ENCODE measurements at places on chromosomes 7 and 10.

DNA sequence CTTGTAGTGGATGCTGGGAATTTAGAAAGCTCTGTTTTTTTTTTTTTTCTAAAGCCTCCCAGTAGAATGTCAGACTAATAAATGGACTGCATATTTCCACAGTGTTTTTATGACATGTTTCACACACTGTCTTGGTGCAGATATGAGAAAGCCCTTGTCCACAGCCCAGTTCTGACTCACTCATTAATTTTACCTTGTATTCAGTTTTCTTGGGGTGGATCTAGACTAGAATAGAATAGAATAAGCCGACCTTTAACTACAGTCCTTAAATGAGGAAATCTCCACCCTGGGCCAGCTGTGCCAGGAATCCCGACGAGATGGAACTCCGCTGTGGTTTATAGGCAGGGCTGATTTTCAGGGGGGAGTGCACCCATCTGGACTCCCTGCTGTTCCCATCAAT, 274.7 kb downstream of the NRG3 start:
- no peak for DNase-seq

DNA sequence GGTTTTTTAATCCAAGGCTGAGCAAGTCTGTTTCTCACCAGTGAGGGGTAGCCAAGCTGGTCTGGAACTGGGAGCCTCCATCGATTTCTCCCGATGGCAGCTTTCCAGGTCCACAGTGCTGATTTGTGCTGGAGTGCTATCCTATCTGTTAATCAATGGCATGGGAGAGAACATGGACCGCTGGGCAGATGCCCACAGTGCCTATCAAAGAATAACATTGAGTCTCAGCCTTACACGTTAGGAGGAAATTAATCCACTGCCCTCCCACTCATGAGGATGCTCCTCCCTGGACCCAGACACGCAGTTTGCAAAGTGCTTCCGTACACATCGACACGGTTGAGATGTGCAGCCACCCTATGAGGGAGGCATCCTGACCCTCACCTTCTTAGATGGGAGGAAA, 36.0 kb upstream of the CUX1 start:
- no peak for DNase-seq

DNA sequence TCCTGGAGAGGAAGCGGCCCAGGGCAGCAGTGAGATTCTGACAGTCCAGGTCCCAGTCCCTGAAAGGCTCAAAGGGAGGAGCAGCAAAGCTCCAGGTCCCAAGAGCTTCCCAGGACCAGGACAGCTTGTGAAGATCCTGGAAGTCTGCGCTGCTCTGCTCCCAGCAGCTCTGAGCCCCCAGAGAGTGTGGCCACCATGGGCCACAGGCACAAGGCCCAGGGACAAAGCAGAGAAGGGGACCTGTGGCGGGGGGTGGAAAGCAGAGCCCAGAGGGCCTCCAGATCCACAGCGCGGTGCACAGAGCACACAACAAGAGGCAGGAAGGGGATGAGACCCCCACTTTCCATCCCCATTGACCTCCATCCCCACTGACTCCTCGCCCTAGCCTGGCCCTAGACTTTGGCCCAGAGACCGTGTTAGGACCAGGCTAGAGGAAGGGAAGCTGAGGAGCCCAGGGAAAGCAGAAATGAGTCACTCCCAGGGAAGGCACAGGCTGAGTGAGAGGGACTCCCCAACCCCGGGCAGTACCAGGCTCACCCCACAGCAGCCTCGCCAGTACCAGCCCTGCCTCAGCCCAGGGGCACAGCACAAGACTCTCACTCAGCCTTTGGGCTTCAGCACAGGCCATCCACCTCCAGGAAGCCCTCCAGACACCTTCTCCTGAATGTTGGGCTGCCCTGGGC, 75.5 kb downstream of the GRID1 start:
- DNase-seq, result no peak

GRCh38 chr10:128612195-128612594, 486.0 kb upstream of the MKI67 start:
- no peak for DNase-seq

DNA sequence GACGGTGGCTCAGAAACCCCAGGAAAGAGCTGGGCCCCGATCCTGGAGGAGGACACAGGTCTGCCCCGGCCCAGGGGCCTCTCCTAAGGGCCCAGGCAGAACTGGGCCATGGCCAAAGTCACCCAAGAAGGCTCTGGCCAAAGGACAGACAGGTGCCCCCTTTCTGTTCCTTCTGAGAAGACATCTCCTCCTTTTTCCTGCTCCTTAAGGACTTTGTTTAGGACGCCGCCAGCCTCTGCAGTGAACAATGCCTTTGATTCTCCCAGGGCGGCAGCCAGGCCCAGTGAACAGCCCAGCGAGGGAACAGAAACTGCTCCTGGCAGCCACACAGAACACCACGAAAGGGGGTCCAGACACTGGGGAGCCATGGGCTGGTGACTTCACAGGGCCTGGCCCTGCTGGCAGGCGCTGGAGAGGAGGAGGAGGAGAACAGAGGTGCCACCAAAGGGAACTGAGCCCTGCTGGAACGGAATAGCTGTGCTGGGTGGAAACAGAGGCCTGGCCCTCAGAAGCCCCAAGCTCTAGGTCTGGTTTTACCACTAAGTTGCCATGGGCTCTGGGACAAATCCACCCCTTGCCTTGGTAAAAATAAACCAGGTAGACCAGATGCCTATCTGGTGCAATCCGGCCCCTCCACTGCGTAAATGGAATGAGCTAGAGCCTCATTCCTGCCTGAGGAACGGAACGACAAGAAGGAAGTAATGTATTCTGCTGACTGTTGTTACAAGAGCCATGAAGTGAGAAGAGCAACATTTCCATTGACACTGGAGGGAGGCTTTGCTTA, 163.3 kb upstream of the RHEB start:
- DNase-seq, result no peak

DNA sequence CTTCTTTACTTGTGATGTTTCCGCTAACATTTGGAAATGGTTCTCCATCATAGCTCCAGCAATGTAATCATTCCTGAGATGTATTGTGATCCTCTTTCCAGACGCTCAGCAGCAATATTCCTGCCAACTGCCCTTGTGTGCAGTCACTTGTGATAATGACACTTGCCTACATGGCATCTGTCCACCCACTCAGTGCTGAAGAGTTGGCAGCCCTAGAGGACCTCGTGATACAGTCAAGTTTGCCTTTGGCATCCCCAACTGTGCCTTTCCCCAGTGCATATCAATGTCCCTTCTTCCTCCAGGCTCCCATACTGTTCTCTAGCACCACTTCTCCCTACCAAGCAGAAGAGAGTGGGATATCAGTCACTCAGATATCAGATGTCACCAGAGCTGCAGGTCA, 64.9 kb downstream of the MYOF start:
- no peak for DNase-seq

- no peak for DNase-seq
Observed at GRCh38 chr7:24343614-24344013, 59.6 kb downstream of the NPY start.

DNA sequence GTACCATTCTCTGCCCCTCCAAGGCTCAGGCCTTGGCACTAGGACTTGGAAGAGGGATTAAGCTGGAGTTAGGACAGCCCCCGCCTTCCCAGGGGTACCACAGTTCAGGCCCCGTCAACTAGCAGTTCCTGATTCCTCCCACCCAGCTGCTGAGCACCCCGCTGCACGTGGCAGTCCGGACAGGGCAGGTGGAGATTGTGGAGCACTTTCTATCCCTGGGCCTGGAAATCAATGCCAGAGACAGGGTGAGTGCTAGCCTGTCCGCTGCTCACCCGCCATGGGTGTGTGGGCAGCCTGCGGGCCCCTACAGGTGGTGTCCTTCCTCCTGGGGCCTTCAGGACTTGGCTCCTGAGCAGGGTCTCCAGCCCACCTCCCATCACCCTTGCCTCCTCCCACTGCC, 2.0 kb upstream of the HOGA1 start:
- DNase-seq, result no peak

DNA sequence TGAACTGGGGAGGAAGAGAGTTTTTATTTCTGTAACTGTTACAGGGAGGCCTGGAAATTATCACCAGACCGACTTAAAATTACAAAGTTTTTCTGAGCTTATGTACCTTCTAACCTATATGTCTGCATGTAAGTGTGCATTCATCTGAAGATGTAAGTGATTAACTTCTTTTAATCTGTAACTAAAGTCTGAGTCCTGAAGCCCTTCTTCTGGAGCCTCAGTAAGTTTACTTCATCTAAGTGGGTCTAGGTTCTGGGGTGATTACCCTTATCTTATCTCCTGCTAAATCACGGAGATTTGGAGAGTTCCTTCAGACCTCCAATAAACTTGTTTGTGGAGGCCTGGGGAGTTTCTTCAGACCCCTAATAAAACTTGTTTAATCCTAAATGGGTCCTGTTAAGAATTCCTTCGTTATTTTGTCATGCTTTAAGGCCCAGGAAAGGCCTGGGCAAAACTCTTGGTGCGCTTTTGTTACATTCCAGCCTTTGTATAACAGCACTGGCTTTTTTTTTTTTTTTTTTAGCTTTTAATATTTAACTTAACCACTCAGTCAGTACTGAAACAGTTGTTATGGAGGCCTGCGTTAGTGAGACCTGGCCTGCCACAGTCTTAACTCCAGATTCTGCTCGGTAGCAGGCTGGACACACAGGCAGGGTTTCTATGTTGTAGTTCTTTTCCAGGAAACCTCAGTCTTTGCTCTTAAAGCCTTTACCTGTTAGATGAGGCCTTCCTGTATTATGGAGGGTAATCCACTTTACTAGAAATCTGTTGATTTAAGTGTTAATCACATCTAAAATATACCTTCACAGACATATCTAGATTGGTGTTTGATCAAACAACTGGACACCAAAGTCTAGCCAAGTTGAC, 33.0 kb downstream of the TPST1 start:
- DNase-seq, result no peak

- DNase-seq, result no peak
Observed at GRCh38 chr7:115676080-115676479, 354.5 kb downstream of the TFEC start.

GRCh38 chr7:77913977-77914607, 115.5 kb downstream of the PHTF2 start:
- DNase-seq, result no peak

DNA sequence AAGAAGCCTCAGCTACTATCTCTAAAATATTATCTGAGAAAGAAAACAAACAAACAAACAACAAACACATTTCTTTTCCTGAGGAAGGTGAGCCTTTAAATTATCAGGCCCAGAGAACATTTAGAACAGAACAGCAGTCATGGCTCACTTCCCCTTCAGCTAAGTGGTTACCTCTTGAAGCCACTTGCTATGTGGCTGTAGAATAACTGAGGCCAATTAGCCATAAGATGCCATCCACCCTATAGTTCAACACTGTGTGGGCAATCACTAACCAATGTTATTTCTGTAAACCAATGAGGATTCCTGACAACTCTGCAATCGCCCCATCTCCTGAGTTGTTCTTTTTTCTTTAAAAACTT, 3.7 kb upstream of the UPP1 start:
- no peak for DNase-seq

- no peak for DNase-seq
Observed at GRCh38 chr7:10121631-10122030, 852.0 kb upstream of the PHF14 start.

DNA sequence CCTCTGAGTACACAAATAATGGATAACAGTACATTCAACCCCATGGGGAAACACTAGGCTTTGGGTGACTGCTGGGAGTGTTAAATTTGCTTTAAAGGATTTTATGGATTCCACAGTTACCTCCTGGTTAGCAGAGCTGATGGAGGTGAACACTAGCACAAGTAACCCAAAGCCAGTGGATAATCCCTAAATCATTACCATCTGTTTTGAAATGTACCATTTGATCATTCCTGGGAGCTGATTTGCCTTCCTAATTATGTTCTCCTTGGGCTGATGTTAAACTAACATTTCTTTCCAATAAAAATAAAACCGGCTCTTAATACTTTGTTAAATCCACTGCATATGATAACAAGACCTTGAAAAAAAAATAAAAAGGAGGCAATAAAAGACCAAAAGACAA, 493.9 kb downstream of the PLXNA4 start:
- no peak for DNase-seq

- no peak for DNase-seq
Observed at GRCh38 chr7:44765579-44766415, 17.1 kb downstream of the ZMIZ2 start.

GRCh38 chr10:62860946-62861345, 44.8 kb upstream of the EGR2 start:
- DNase-seq, result no peak

DNA sequence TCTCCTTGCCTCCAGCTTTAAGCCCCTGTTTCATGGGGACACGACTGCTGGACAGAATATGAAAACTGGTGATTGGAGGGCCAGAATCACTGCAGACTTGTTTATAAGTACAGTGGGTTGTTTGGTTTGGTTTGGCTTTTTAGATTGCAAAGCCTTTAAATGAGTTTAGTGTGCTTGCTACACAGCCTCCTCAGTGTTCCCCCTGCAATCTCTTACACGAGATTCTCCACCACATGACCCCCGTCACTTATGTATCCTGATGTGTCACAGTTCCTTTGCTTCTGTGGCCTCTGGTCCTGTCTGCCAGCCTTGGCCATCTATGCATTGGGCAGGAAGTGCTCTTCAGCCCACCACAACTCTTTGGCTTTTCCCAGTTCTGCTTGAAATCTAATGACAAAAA, 103.7 kb upstream of the ANKRD1 start:
- DNase-seq, result no peak

- DNase-seq, result no peak
Observed at GRCh38 chr10:58932126-58932525, 244.3 kb upstream of the PHYHIPL start.

DNA sequence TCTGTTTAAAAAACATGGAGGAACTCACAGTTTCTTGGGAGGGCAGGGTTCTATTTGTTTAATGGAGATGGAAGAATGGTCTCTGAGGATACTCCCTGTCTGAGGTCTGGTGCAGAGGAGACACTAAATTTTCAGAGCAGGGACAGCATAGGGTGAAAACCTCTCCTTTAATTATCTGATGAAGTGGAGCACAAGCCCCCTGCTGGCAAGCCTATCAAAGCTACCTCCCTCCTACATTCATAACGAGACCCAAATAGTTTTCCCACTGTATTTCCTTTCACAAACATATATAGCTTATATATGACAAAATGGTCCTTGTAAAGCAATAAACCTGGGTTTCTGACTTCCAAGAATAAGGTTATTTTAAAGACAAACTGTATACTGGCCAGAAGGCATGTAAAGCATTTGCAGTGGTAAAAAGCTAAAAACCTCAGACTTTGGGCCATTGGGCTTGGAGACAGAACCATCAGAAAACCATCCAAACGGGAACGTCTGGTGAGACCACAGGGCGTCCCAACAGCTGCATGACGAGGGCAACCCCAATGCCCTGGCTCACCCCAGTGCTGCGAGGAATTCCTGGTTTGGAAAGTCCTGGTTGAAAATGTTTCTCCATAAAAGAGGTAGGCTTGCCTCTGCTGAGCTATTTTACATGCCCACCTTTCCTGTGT, 201.3 kb downstream of the FANK1 start:
- no peak for DNase-seq

DNA sequence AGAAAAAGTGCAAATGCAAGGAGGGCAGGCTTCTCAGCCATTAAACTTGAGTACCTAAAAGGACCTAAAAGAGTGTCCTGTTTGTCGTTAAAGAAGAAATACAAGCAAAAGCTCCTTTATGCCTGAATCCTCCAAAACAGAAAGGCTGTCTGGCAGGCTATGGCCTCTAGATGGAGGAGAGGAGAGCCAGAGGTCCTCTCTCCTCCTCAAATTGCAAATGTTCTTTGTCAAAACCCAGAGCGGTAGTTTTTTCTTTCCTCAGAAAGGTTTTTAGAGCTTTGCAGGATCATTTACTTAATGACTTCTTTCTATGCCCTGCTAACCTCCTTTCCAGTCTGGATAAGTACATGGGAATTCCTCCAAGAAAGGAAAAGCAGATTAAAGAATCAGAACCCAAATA, 1.9 kb upstream of the SORCS1 start:
- DNase-seq, result no peak

Measured in CD4-positive, alpha-beta T cell treated with Interleukin-15 for 4 hours (primary cell).